ENCODE measurements at places on chromosomes 6 and 20. TPM values are rescaled to one million over a fixed set of nuclear protein-coding genes. Genes with fewer than 3 reads are reported as not detected.

Gene SPATA2
- 11.6 TPM for total RNA-seq

Gene NAPB
- 6.7 TPM for total RNA-seq

DNA sequence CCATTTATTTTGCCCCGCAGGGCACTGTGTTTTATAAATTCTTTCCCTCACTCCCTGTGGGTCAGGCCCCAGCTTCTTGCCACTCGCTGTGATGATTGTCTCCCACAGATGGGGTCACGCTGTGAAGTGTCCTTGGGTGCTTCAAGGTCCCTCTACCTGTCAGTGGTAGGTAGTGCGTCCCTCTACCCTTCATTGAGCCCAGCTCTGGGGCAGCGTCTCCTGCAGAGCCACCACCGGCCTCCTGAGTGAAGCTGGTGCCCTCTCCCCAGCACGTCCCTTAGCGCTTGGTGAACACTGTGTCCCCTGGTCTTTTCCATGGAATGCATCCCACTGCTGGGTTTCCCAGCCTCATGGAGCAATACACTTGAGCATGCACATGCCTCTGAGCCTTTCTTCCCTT is 108.2 kb downstream of the NRN1 start:
- H3K4me1 ChIP-seq, result peaks cover 5% of the 10 kb centered on the region
- peak overlapping the region; percentile 51 for H3K27ac ChIP-seq
- no peak for DNase-seq
- H3K36me3 ChIP-seq, result no peaks in the 10 kb centered on the region
- no peaks in the 10 kb centered on the region for H3K27me3 ChIP-seq
- H3K4me3 ChIP-seq, result no peak overlapping the region

Gene MUCL3
- not detected for total RNA-seq

- no peak overlapping the region for H3K4me3 ChIP-seq
- H3K4me1 ChIP-seq, result peaks cover 5% of the 10 kb centered on the region
- no peak overlapping the region for H3K27ac ChIP-seq
- no peaks in the 10 kb centered on the region for H3K36me3 ChIP-seq
- H3K27me3 ChIP-seq, result peaks cover 46% of the 10 kb centered on the region
- DNase-seq, result no peak
Measured at GRCh38 chr20:957544-957943, 41.4 kb upstream of the ANGPT4 start.

- no peaks in the 10 kb centered on the region for H3K4me1 ChIP-seq
- no peak overlapping the region for H3K4me3 ChIP-seq
- no peaks in the 10 kb centered on the region for H3K36me3 ChIP-seq
- no peak for DNase-seq
Measured at GRCh38 chr6:19605624-19606023, 231.5 kb upstream of the ID4 start.

Gene OR2H1
- total RNA-seq, result not detected

DNA sequence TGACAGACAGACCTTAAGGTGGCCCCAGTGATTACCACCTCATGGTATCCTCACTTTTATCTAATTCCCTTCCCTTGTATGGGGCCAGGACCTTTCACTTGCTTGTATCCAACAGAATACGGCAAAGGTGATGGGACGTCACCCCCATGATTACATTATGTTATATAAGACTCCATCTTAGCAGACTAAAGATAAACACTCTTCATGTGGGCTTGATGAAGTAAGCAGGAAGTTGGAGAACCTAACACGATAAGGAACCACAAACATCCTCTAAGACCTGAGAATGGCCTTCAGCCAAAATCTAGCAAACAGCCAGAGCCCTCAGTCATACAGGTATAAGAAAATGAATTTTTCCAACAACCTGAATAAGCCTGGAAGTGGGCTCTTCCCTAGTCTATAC is 8.0 kb downstream of the SLC17A3 start:
- no peak for DNase-seq
- H3K4me1 ChIP-seq, result peaks cover 17% of the 10 kb centered on the region
- H3K27me3 ChIP-seq, result no peaks in the 10 kb centered on the region
- peaks cover under 1% of the 10 kb centered on the region for H3K36me3 ChIP-seq
- no peak overlapping the region for H3K27ac ChIP-seq
- no peak overlapping the region for H3K4me3 ChIP-seq

DNA sequence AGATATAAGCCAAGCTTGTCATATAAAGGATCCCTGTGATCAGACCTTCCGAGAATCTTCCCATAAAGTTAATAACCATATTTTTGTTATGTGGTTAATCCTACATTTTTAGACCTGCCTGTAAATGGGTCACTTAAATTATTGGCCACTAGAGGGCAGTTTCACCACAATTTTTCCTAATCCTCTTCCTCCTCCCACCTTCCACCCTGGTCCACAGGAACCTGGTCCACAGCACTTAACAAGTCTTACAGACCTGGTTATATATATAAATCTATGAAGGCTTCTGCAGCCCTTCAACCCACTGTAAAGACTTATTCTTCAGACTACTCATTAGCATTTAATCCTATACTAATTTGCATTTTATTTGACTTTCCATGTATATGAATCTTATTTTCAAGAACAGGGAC is 28.3 kb downstream of the MRS2 start:
- H3K4me1 ChIP-seq, result no peaks in the 10 kb centered on the region
- H3K27ac ChIP-seq, result no peak overlapping the region
- peaks cover 5% of the 10 kb centered on the region for H3K36me3 ChIP-seq

- H3K27me3 ChIP-seq, result no peaks in the 10 kb centered on the region
- peaks cover 4% of the 10 kb centered on the region for H3K36me3 ChIP-seq
- no peak overlapping the region for H3K4me3 ChIP-seq
- H3K4me1 ChIP-seq, result peaks cover 18% of the 10 kb centered on the region
Measured at GRCh38 chr6:45681860-45682511, 304.3 kb upstream of the SUPT3H start.

Gene MYH7B
- total RNA-seq, result 0.33 TPM

DNA sequence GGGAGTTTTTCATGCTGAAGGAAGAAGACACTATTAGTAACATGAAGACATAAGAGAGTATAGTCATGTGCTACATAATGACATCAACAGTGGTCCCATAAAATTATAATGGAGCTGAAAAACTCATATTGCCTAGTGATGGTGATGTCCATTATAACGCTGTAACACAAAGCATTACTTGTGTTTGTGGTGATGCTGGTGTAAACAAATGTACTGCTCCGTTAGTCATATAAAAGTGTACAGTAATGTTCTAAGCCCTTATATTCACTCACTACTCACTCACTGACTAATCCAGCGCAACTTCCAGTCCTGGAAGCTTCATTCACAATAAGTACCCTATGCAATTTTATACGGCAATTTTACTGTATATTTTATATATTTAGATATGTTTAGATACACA is 26.8 kb upstream of the ASF1A start:
- DNase-seq, result no peak
- peaks cover 59% of the 10 kb centered on the region for H3K4me1 ChIP-seq
- peaks cover 63% of the 10 kb centered on the region for H3K36me3 ChIP-seq
- H3K27ac ChIP-seq, result no peak overlapping the region

DNA sequence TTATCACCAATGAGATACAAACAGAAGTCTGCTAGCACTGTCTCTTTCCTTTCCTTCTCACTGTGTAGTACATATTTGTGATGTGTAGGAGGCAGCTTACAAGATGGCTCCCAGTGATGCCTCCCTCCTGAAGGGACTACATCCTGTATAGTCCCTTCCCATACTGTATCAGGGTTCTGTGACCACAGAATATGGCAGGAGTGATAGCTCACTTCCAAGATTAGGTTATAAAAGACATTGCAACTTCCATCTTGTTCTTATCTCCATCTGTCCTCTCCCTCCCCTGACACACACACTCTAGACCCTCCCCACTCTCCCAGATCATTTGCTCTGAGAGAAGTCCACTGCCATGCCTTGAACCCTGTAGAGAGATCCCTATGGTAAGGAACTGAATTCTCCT is 38.0 kb downstream of the SESN1 start:
- H3K4me1 ChIP-seq, result peaks cover 42% of the 10 kb centered on the region
- H3K4me3 ChIP-seq, result no peak overlapping the region
- DNase-seq, result no peak
- H3K27ac ChIP-seq, result no peak overlapping the region
- no peaks in the 10 kb centered on the region for H3K27me3 ChIP-seq

Gene CD40
- 4.6 TPM for total RNA-seq

- H3K27me3 ChIP-seq, result no peaks in the 10 kb centered on the region
- DNase-seq, result no peak
Measured at GRCh38 chr6:7042056-7042653, 65.6 kb upstream of the RREB1 start.

Gene DDX43
- 0.44 TPM for total RNA-seq

GRCh38 chr6:127561660-127562059 is 15.3 kb upstream of the C6orf58 start:
- H3K4me3 ChIP-seq, result no peak overlapping the region
- no peaks in the 10 kb centered on the region for H3K4me1 ChIP-seq
- H3K36me3 ChIP-seq, result no peaks in the 10 kb centered on the region
- no peak overlapping the region for H3K27ac ChIP-seq
- H3K27me3 ChIP-seq, result peaks cover 20% of the 10 kb centered on the region

GRCh38 chr6:25297039-25297441 is 17.9 kb downstream of the CARMIL1 start:
- H3K27me3 ChIP-seq, result no peaks in the 10 kb centered on the region
- H3K36me3 ChIP-seq, result no peaks in the 10 kb centered on the region
- H3K4me1 ChIP-seq, result peaks cover 30% of the 10 kb centered on the region
- H3K27ac ChIP-seq, result no peak overlapping the region

- peaks cover 54% of the 10 kb centered on the region for H3K27me3 ChIP-seq
- H3K4me3 ChIP-seq, result no peak overlapping the region
- DNase-seq, result no peak
- H3K36me3 ChIP-seq, result no peaks in the 10 kb centered on the region
- H3K4me1 ChIP-seq, result peaks cover 8% of the 10 kb centered on the region
Measured at GRCh38 chr20:24472426-24472825, 3.0 kb downstream of the SYNDIG1 start.

Gene SIRPG
- total RNA-seq, result 35.8 TPM

GRCh38 chr6:11700118-11700718 is 78.4 kb downstream of the ADTRP start:
- no peaks in the 10 kb centered on the region for H3K27me3 ChIP-seq
- no peak for DNase-seq
- no peak overlapping the region for H3K27ac ChIP-seq
- peaks cover under 1% of the 10 kb centered on the region for H3K36me3 ChIP-seq
- H3K4me3 ChIP-seq, result no peak overlapping the region

Gene LHFPL5
- not detected for total RNA-seq

Gene FHL5
- not detected for total RNA-seq

Gene HLA-DRA
- total RNA-seq, result 9.8 TPM

- no peak overlapping the region for H3K27ac ChIP-seq
- no peaks in the 10 kb centered on the region for H3K36me3 ChIP-seq
- peaks cover 3% of the 10 kb centered on the region for H3K27me3 ChIP-seq
- no peak overlapping the region for H3K4me3 ChIP-seq
Measured at GRCh38 chr6:69980624-69981023, 114.3 kb downstream of the COL19A1 start.

DNA sequence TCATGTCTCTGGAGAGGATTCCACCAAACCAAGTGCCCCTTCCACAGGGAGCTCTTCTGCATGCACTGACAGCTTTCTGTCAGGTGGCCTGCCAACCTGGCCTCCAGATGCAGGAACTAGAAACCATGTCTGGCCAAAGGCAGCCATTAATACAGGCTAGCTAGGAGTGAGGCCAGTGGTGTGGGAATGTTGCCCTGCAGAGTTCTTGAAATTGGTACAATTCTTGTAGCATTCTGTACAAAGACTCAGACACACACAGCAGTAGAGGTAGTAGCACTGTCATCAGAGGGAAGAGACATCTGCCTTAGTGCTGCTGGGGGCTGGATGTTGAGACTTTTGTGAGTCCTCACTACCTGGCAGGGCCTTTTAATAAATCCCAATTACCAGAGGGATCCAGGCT is 48.8 kb downstream of the RNF24 start:
- no peak overlapping the region for H3K4me3 ChIP-seq
- no peak for DNase-seq
- H3K4me1 ChIP-seq, result peaks cover 16% of the 10 kb centered on the region
- no peaks in the 10 kb centered on the region for H3K27me3 ChIP-seq
- H3K27ac ChIP-seq, result no peak overlapping the region

Gene GJA1
- 0.06 TPM for total RNA-seq

GRCh38 chr6:145077382-145077781 is 657.9 kb downstream of the EPM2A start:
- peaks cover 12% of the 10 kb centered on the region for H3K27me3 ChIP-seq
- H3K27ac ChIP-seq, result no peak overlapping the region
- DNase-seq, result no peak
- no peaks in the 10 kb centered on the region for H3K4me1 ChIP-seq
- no peaks in the 10 kb centered on the region for H3K36me3 ChIP-seq
- H3K4me3 ChIP-seq, result no peak overlapping the region

- no peak overlapping the region for H3K4me3 ChIP-seq
- H3K4me1 ChIP-seq, result peaks cover 36% of the 10 kb centered on the region
- H3K27me3 ChIP-seq, result no peaks in the 10 kb centered on the region
- peak; percentile 26 for DNase-seq
- no peak overlapping the region for H3K27ac ChIP-seq
Measured at GRCh38 chr6:4941782-4942672, 61.8 kb downstream of the RPP40 start.

DNA sequence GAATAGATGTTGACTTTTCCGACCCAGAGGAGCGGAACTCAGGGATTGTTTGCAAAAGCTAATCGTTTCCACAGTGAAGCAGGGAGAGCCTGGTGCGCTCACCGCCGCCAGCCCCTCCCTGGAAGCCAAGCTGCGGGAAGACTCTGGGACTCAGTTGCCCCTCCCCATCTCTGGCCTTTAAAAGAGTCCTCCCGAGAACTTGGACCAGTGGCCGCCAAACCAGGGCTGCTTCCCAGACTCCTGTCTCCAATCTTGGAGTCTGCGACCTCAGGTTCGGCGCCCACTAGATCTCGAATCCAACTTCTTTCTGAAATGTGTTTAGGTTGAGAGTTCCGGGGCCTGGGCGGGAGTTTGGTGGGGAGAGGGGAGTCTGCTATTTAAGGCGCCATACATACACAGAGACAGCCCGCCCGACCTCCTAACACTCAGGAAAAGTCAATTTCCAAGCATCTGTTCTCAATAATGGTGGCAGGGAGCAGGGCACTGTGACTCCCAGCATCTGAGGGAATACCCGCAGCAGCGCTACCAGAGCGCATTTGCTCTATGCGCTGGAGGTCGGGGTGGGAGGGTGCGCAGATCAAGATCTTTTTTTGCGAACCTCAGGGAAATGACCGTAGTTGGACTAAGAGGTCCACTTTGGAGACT is 800 bp upstream of the GRIK2 start:
- DNase-seq, result no peak
- H3K36me3 ChIP-seq, result no peaks in the 10 kb centered on the region
- no peak overlapping the region for H3K4me3 ChIP-seq
- no peak overlapping the region for H3K27ac ChIP-seq
- H3K4me1 ChIP-seq, result no peaks in the 10 kb centered on the region

DNA sequence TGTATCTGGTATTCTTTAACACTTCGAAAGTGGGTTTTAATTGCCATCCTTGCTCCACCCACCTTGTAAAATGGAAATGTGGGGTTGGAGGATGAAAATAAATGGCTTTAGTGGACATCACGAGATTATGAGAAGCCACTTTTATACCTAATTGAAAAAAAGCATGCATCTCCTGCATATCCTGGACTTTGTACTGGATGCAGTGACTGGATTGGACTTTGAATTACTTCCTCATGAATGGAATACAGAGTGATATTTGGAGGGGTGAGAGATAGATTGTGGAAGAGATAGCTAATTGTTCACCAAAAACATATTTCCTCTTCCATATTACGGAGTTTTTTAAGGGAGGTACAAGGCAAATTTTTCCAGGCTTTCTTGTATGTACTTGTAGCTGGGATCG is 813.0 kb downstream of the TENT5A start:
- H3K27me3 ChIP-seq, result no peaks in the 10 kb centered on the region
- H3K27ac ChIP-seq, result no peak overlapping the region
- no peak for DNase-seq
- no peak overlapping the region for H3K4me3 ChIP-seq
- H3K4me1 ChIP-seq, result no peaks in the 10 kb centered on the region

Gene EMILIN3
- total RNA-seq, result not detected

GRCh38 chr20:17810847-17811627 is 111.3 kb downstream of the BANF2 start:
- H3K36me3 ChIP-seq, result no peaks in the 10 kb centered on the region
- no peaks in the 10 kb centered on the region for H3K27me3 ChIP-seq
- no peak overlapping the region for H3K4me3 ChIP-seq
- H3K27ac ChIP-seq, result no peak overlapping the region
- no peaks in the 10 kb centered on the region for H3K4me1 ChIP-seq

Data from activated naive CD8-positive, alpha-beta T cell treated with anti-CD3 and anti-CD28 coated beads for 36 hours (primary cell).